ENCODE measurements at places on chromosomes 5 and 9.
A peak's percentile ranks its signal among the peaks of the same experiment; 100 is the strongest.

DNA sequence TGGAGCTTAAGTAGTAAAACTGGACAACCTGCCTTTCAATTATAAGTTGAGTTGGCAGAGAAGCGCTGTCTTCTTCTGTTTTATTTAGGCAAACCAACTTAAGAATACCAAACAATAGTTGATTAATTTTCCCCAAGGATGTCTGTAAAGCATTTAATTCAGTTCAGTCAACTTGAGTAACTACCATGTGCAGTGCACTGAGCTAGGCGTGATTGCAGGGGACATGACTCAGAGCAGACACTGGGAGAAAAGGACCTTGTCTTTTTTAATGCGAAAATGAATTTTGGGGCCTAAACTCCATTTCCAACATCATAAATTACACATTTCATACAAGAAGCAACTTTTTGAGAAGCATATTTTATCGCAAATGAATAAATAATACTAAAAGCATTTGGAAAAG lies 66.3 kb downstream of the FBXL7 start:
- DNase-seq = no peak

DNA sequence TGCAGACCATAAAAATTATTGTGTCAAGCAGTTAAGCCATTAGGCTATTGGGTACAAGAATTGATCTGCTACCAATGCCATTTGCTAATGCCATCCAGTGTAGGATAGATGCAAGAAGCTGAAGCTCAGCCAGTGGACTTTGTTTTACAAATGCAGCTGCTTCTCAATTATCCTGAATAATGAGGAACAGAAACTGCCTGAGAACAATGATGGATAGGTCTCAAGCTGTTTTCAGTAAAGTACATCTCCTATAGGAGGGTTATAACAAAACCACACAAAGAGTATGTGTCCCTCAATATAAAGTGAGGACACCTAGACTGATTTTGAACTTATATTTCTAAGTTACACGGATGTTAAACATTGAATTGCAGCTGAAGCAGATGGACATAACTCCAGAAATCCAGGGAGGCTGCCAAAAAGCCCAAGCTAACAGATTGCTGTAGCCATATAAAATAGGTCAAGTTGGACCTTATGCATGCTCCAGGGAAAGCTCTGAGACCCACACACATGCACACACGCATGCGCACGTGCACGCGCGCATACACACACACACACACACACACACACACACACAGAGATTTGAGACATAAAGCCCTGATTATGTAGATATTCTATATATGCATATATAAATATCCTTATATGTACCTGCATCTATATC lies 482.7 kb upstream of the CD180 start:
- DNase-seq = no peak

- DNase-seq = no peak
Observed at GRCh38 chr5:146001544-146002190, 65.3 kb downstream of the SH3RF2 start.

DNA sequence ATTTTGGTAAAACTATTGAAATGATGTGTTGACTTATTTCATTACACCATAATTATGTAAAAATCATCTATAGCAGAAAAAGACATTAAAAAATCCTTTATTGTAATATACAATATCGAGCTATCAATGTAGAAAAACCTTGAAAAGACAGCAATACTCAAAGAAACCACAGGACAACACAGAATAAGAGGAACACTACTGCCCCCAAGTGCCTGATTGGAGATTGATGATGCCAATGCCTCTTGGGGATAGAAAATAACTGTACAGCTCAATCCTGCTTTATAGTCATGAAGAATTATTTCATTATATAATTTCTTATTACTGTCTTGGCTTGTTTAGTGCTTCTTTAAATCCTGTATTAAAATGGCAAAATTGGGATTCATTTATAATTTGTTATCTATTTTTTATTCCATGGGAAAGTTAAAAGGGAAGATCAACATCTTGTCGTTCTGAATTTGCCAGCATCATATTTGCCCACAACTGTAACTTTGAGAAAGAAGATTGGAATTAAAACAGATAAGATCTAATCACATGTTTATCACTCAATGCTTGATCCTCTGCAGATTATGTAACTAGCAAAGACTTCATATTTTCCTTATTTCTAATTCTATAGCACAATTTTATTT lies 337.5 kb downstream of the CDH9 start:
- DNase-seq = peak; percentile 25

- no peak for DNase-seq
Observed at GRCh38 chr5:128483738-128484137, 54.3 kb downstream of the FBN2 start.

- peak; percentile 13 for DNase-seq
Observed at GRCh38 chr9:35293376-35293964, 131.7 kb downstream of the UNC13B start.

DNA sequence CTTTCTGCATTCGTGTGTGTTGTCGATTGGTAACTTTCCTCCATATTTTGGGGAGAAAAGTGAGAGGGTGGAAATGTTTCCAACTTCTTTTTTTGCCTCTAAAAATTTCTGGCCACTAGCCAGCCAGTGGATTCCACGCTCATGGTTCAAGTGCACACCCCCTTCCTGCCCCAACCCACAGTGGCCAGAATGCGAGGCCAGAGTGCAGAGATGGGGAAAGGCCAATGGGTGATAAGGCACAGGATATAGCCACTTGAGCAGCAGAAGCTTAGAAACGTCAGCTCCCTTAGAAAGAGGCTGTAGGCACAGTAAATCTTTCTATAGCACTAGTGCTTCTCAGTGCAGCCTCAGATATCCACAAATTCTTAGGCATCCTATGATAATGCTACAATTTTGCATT lies 75.8 kb upstream of the ADRB2 start:
- DNase-seq = no peak

GRCh38 chr5:179333796-179334761 lies 11.2 kb downstream of the ADAMTS2 start:
- no peak for DNase-seq

GRCh38 chr5:127028822-127029457 lies 1.4 kb downstream of the MARCHF3 start:
- no peak for DNase-seq

- DNase-seq = no peak
Observed at GRCh38 chr9:136399176-136400037, 563 bp downstream of the SNAPC4 start.

- DNase-seq = no peak
Observed at GRCh38 chr9:110579862-110580219, 300 bp upstream of the SVEP1 start.

GRCh38 chr9:132167192-132167591 lies 5.3 kb downstream of the NTNG2 start:
- no peak for DNase-seq

DNA sequence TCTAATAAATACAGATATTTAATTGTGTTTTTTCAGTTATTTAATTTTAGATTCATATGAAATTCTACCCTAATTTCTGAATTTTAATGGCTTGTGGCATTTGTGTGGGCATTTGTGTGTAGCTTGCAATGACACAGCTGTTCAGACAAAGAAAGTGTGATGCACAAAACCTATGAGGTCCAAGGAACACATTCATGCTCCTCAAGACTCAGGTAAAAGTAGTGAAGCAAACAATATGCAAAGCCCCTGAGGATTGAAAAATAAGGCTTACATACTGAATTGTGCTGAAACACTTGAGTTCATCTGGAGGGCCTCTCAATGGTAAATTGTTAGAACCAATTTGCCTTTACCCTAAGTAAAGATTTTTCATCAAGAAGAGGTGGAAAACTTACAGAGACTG lies 28.1 kb downstream of the IL7R start:
- DNase-seq = no peak

- no peak for DNase-seq
Observed at GRCh38 chr5:757931-758697, 26.4 kb downstream of the ZDHHC11B start.

DNA sequence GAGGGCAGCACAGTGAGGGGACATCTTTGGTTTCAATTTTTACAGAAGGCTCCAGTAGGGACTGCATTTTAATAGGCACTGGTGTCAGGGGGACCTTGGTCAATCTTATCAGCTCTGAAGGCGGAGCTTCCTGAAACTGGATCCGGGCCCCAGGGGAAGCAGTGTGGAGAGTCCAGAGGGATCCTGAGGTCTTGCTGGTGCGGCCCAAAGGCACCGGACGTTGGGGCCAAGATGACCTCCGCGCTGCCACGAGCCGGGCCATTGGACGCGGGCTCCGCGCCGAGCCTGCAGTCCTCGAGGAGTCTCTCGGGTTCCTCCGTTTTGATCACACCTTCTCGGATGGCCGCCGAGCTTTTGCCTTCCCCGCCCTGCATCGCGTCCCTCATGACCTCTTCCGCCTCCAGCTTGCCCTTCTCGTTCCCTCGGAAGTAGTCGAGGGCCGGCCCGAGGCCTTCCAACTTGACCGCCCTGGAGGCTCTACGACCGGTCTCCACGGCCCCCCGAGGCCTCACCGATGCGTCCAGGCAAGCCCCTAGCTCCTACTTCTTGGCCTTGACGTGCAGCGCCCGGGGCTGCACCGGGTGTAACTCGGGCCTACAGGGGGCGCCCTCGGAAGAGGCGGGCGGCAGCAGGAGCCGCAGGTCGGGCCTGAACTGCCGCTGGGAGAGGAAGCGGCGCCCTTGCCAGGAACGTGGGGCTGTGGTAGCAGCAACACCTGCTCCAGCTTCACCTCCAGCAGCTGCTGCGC lies 18.8 kb downstream of the C5orf52 start:
- no peak for DNase-seq

Data from kidney glomerular epithelial cell (primary cell).